ENCODE measurements at places on chromosomes 1 and 21. TPM values are rescaled to one million over a fixed set of nuclear protein-coding genes. Genes with fewer than 3 reads are reported as not detected.

GRCh38 chr1:160066829-160067745, 2.9 kb downstream of the KCNJ10 start:
- H3K27ac ChIP-seq: no peak overlapping the region
- no peak for DNase-seq
- H3K4me3 ChIP-seq: no peak overlapping the region

DNA sequence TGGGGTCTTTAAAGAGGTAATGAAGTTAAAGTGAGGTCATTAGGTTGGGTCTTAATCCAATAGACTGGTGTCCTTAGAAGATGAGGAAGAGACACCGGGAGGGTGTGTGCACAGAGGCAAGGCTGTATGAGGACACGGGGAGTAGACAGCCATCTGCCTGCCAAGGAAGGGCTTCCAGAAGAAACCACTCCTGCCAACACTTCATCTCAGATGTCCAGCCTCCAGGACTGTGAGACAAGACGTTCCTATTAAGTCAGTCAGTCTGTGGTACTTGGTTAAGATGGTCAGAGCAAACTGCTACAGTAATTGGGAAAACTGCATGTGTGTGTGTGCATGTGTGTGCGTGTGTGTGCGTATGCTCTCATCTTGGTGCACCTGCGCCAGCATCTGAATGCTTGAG, 77.1 kb downstream of the RYR2 start:
- no peaks in the 10 kb centered on the region for H3K4me1 ChIP-seq
- no peak for DNase-seq
- H3K36me3 ChIP-seq: no peaks in the 10 kb centered on the region
- H3K27ac ChIP-seq: no peak overlapping the region
- no peak overlapping the region for H3K4me3 ChIP-seq
- H3K27me3 ChIP-seq: no peaks in the 10 kb centered on the region

- no peak overlapping the region for H3K27ac ChIP-seq
- H3K36me3 ChIP-seq: no peaks in the 10 kb centered on the region
- DNase-seq: no peak
- H3K4me1 ChIP-seq: no peaks in the 10 kb centered on the region
- H3K27me3 ChIP-seq: no peaks in the 10 kb centered on the region
- H3K4me3 ChIP-seq: no peak overlapping the region
Measured at GRCh38 chr21:35473496-35473895, 424.4 kb upstream of the RUNX1 start.

- H3K4me1 ChIP-seq: no peaks in the 10 kb centered on the region
- no peak overlapping the region for H3K27ac ChIP-seq
- no peaks in the 10 kb centered on the region for H3K27me3 ChIP-seq
- DNase-seq: no peak
- peaks cover 26% of the 10 kb centered on the region for H3K36me3 ChIP-seq
Measured at GRCh38 chr1:23065385-23065784, 46.1 kb downstream of the KDM1A start.

The TSACC gene
- total RNA-seq: 3.6 TPM

The MYOG gene
- total RNA-seq: not detected
